HCEC 1CT (cell line): ENCODE measurements at places on chromosomes 2 and 18.

- DNase-seq, result peak; percentile 84
Observed at GRCh38 chr18:55275039-55275901, 312.7 kb downstream of the TCF4 start.

- DNase-seq, result no peak
Observed at GRCh38 chr18:66621816-66622576, 18.1 kb upstream of the CDH19 start.

GRCh38 chr2:239722760-239723470 lies 302.2 kb downstream of the NDUFA10 start:
- no peak for DNase-seq

- no peak for DNase-seq
Observed at GRCh38 chr2:139230881-139231280, 450.7 kb upstream of the NXPH2 start.

GRCh38 chr2:151138507-151138906 lies 123.2 kb downstream of the RBM43 start:
- peak; percentile 55 for DNase-seq

DNA sequence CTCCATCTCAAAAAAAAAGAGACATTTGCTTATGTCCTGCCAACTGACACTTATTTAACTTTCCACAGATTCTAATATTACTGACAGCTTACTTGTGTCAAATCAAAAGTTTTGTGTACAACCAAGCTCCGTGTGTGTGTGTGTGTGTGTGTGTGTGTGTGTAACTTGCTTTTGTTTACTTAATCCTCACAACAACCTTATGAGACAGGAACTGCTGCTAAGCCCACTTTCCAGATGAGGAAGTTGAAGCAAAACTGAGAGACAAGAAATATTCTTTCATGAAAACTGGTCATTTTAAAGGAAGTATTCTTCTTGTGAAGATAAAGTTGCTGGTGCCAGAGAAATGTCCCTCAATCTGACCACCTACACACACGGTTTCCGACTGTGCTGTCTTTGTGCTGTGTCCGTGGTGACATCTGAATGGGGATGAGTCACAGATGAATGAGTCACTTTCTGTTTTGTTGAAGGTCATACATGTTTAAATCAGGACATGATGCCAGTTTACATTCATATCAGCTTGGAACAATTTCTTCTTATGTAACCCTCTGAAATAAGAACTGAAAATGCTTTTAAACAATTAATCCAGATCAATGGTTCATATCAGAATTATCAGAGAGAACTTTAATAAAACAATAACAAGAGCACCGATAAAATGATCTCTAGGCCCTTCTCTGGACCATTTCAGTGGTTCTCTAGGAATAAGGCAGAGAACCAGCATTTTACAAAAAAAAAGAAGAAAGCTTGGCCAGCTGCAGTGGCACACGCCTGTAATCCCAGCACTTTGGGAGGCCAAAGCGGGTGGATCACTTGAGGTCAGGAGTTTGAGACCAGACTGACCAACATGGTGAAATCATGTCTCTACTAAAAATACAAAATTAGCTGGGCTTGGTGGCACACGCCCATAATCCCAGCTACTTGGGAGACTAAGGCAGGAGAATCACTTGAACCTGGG lies 95.5 kb downstream of the THNSL2 start:
- DNase-seq, result no peak

DNA sequence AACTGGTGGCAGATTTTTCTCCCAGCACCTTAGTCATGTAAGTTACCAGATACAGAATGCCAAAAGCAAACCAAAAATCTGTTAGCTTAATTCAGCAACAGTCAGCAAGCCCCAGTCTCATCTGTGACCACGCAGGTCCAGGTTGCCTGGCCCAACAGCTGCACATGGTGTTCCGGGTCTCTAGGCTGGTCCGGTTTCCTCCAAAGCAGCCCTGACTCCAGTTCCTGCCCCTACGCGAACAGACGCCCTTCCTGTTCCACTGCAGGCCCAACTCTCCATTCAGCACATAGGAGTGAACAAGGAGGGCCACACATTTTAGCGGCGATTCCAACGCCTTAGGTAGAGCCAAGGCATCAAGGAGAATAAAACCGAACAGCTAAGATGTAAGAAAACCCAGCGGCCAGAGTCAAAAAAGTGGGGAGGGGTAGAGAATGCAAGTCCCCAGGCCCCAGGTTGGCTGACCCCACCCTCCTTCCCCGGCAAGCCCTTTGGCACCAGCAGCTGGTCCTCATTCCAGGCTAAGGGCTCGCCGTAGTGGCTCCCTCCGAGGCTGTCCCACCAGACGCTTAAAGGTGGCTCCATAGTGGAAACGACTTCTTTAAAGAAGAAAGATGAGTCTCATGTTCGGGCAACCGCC lies 1.5 kb downstream of the STK25 start:
- DNase-seq, result no peak

DNA sequence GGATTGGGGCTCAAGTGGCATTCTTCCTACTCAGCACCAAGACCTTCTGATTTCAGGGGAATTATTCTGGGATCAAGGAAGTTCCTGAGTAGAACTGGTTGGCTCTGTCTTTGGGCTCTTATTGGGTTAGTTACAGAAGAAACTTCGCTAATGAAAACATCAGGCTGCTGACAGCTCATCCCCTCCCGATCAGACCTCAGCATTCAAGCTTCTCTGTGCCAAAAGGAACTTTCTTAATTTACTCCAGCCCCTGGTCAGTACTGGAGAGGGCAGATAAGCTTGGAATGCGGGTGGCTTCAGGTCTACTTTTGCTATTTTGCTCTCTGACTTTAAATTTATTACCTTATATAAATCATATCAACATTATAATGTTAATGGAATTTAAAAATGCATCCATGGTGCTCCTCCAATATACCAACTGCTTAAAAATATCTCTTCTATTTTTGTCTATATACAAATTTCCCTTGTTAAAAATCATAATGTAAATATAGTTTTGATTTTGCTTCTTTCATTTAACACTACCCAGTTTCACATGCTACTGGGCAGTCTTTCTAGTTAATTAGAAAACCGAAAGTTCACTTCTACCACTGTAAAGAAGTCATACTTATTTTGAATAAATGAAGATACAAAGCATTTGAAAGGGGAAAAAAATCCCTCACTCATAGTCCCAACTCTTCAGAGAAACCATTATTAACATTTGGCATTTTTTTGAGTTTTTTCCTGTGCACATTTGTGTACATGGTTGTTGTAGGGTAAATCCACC lies 34.4 kb downstream of the PCARE start:
- no peak for DNase-seq

DNA sequence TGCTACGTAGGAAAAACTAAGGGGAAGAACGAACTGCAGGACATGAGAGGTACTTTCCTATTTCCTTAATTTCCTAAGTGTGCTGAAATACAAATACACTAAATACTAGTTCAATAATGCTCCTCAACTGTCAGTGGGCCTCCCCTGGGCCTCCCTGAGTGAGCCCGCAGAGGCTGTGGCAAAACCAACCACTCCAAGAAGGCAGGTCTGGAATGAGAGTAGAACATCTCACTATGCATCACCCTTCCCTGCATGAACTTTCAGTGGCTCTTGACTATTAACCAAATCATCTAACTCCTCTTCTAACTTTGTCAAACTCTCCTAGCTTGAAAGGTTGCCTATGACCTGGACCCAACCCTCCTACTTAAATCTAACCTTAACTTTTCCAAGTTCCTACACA lies 84.6 kb downstream of the THADA start:
- DNase-seq, result no peak

DNA sequence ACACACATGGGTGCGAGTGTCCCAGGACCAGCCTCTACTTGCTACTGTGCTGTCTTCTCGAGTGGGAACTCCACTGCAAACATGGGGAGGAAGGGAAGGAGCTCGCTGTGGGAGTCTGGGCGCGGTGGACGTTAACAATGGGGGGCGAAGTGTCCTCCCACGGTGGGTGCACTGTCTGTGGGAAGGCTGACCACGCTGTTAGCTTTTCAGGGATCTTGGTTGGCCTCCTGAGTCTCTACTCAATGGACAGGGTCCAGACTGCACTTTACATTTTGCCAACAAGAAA lies 146.7 kb downstream of the MBP start:
- no peak for DNase-seq

DNA sequence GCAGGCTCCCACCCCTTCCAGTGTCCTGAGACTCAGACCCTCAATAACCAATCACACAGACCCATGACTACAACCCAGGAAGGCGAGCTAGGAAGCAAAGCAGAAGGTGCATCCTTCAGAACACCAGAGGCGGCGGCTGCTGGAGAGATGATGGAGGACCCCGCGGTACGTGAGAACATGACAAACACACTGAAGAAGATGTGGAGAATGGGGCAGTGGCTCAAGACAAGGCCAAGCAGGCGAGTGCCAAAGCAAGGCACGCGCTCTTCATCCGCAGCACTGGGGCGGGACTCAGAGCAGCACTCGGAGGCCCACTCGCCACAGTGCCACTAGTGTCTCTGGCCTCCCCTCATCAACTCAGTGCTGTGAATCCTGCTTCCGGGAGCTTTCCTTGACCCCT lies 13.7 kb downstream of the ERFE start:
- DNase-seq, result no peak

GRCh38 chr2:65367524-65367923 lies 64.9 kb downstream of the SPRED2 start:
- DNase-seq, result peak; percentile 97

- no peak for DNase-seq
Observed at GRCh38 chr2:181262782-181263181, 194.4 kb upstream of the ITGA4 start.

DNA sequence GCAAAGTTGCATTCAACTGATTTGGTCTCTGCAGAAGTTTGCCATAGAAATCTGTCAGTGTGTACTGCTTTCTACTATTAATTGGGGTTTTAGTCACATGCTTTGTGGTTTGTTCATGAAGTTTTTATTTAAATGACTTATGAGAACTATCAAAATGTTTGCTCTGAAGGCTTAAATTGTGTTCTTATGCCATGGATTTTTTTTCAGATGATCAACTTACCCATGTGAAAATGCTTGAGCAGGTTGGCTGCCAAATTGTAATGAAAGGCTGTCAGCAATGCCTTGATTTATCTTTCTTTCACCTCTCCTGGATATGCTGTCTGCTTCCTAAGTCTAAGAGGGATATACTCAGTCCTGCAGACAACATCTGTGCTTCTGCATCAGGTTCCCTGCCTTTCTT lies 50.7 kb downstream of the FMNL2 start:
- DNase-seq, result no peak

DNA sequence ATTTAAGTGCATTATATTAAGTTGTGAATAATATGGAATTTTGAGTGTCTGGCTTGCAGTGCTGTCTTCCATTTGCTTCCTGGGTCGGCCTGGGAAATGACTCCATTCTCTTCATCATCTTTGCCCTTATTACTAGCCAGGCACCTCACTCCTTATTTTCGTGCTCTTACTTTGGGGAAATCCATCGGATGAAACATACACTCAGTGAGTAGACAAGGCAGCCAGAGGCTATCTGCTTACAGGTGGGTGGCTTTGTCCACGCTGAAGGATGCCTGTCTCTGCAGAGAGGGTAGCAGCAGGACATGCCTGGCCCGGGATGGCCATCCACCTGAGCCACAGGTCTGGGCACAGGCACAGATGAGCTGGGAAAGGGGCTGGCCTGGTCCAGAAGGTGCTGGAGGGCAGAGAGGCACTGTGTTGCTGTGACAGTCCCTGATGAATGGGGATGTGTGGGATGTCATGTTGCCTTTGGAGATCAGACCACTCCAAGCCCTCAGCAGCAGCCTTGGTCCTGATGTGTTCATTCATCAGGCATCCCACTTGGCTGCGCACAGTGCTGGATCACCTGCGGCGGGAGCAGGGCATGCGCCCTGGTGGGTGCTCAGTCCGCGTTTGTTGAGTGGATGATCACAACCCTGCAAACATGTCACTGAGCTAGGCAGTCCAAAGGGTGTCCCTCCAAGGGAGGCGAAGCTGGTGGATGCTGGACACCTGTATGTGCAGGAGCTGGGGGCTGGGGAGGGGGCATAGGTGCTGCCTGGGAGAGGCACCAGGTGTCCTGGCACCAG lies 236.0 kb downstream of the LDLRAD4 start:
- DNase-seq, result no peak

DNA sequence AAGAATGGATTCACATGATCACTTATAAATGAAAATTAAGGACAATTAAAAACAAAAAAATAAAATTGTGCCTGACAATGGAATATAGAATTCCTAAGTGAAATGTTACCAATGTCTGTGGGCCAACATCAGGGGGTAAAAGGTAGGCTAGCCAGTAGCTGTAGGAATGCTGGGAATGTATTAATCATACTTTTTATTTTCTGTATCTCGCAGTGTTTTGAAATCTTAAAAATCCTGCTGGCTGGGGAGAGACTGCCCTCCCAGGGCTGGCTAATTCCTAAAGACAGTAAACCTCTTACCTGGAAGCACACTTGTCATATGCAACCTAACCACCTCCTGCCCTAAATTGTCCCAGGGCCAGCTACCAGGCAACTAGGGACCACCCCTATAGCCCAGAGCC lies 69.8 kb downstream of the REV1 start:
- DNase-seq, result peak; percentile 41

DNA sequence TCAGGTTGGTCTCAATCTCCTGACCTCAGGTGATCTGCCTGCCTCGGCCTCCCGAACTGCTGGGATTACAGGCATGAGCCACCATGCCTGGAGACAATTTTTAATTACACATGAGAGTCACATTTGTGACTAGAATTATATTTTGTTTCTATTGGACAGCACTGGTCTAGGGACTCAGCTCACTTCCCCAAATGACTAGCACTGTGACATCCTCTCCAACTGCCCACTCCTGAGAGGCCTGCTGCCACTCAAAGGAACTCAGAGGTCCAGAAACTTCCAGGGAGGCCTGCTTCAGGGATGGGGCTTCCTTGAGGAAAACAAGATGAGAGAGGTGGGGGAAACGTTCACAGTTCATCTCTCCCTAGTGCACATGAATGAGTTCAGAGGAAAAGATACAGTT lies 29.5 kb downstream of the TMEM163 start:
- DNase-seq, result no peak

GRCh38 chr2:36185624-36186023 lies 170.0 kb upstream of the CRIM1 start:
- no peak for DNase-seq

DNA sequence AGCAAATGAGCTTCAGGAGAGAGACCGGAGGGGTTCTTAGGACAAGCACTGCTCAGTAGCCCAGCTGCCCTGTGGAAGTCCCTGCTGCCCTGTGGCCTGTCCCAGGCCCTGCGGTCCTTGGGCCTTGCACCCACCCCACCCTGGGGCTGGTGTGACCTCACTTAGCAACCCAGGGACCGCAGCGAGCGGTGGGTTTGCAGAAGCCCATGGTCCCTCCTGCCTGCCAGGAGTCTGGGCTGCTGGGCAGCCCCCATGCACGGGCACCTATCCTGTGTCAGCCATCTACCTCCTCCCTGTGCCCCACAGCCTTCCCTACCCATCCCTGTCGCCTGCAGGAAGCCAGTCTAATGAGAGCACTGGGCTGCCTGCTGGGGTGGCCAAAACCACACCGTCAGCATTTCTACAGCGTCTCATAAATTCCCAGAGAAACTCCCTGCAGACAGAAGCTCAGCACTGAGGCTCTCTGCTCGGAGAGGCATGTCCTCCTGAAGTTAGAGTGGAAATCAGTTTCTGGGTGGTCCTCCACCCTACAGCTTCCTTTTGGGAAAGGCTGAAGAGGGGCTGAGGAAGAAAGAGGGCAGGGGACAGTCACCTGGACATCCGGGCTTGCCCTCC lies 231.1 kb upstream of the HS6ST1 start:
- no peak for DNase-seq

GRCh38 chr2:96163768-96164429 lies 18.7 kb upstream of the DUSP2 start:
- no peak for DNase-seq

- DNase-seq, result no peak
Observed at GRCh38 chr2:57726294-57726693, 320.3 kb upstream of the VRK2 start.

- DNase-seq, result peak; percentile 91
Observed at GRCh38 chr2:134231965-134232340, 21.9 kb upstream of the MGAT5 start.
